ENCODE measurements at places on chromosomes 11 and 22.

- peak; percentile 94 for DNase-seq
Measured at GRCh38 chr11:128593281-128593680, 5.9 kb upstream of the ETS1 start.

- peak; percentile 74 for DNase-seq
Measured at GRCh38 chr11:63837027-63837688, 1.8 kb upstream of the MARK2 start.

DNA sequence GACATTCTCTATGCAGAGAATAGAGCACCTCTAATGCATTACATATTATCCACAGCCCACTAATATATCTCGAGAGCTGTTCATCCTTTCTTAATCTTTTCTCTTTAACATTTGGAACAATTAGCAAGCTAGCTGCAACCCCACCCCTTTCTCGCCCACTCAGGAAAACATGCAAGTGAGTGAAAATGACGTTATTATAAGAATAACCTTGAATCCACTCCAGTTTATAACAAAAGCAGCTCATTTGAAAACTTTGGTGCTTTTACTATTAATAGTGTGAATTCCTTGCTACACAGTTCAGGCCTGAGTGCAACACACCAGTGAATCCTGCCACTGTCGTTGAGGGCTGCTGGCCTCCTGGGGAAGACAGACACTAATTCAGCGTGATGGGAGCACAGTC lies 63.3 kb upstream of the BMAL1 start:
- DNase-seq = no peak

DNA sequence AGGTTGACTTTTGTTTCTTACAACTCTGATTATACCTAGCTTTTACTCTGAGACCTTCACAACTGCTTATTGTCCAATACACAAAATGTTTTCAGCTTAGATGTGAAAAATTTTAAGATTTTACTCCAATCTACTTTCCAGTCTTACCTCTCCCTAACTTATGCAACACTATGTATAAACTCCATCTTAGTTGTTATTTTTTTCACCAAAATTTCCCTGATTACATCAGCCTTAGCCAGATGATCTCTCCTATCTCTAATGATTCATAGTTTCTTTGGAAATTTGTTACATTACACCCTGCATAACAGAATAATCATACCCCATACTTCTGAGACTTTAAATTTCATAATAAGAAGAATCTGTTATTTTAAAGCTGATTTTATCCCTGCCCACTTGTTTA lies 621.0 kb upstream of the ANO3 start:
- no peak for DNase-seq

DNA sequence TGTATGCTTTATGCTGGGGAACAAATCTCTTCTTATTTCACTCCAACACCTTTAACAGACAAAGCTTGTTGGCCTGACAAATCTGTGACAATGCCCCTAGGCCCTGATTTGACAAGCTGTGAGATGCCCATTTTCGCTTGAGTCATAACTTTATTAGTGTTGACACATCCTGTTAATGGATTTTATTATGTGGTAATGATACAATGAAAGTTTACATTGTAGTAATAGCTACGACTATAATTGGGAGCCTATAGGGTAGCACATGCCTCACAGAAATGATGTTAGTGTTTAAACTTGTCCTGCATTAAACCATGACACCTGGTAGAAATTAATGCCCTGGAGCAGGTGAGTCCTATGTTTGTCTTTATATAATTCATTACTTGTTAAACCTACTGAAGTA lies 3.3 kb upstream of the MMP10 start:
- DNase-seq = no peak

- no peak for DNase-seq
Measured at GRCh38 chr11:92357344-92357743, 132.7 kb downstream of the FAT3 start.

DNA sequence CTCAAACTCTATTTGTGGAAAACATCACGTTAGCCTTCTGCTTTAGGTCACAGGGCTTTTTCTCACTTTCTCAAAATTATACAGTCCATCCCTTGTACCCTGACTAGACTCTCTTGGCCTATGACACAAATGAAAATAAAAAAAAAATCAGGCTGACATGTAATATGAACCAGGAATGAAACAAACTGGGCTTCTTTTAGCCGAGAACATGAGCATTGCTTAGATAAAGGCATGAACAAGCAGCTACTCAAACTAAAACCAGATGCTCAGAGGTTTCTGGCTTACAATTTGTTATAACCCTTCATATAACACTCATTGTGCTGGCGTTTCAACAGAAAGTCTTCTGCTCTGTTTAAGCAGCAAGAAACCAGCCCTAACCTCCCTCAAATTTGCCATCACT lies 265.5 kb upstream of the NARS2 start:
- DNase-seq = peak; percentile 74

- peak; percentile 45 for DNase-seq
Measured at GRCh38 chr22:43587574-43587973, 175.8 kb downstream of the MPPED1 start.

- DNase-seq = peak; percentile 97
Measured at GRCh38 chr11:122140500-122140899, 24.5 kb upstream of the BLID start.

- DNase-seq = no peak
Measured at GRCh38 chr11:65654375-65655349, 8.1 kb downstream of the RELA start.

- no peak for DNase-seq
Measured at GRCh38 chr11:33021501-33021900, 5.8 kb downstream of the DEPDC7 start.

GRCh38 chr11:6357222-6357621 lies 33.1 kb upstream of the SMPD1 start:
- DNase-seq = peak; percentile 71

DNA sequence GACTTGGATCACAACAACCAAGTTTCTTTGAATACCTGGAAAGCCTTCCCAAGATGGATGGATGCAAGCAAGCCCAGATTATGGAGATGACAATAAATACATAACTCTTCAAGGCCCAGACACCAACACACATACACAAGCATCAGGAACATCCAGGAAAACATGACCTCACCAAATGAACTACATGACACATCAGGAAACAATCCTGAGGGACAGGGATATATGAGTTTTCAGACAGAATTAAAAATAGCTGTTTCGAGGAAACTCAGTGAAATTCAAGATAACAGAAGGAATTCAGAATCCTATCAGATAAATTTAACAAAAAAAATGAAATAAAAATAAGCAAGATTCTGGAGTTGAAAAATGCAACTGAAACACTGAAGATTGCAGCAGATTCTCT lies 659.4 kb downstream of the METTL15 start:
- DNase-seq = peak; percentile 83

DNA sequence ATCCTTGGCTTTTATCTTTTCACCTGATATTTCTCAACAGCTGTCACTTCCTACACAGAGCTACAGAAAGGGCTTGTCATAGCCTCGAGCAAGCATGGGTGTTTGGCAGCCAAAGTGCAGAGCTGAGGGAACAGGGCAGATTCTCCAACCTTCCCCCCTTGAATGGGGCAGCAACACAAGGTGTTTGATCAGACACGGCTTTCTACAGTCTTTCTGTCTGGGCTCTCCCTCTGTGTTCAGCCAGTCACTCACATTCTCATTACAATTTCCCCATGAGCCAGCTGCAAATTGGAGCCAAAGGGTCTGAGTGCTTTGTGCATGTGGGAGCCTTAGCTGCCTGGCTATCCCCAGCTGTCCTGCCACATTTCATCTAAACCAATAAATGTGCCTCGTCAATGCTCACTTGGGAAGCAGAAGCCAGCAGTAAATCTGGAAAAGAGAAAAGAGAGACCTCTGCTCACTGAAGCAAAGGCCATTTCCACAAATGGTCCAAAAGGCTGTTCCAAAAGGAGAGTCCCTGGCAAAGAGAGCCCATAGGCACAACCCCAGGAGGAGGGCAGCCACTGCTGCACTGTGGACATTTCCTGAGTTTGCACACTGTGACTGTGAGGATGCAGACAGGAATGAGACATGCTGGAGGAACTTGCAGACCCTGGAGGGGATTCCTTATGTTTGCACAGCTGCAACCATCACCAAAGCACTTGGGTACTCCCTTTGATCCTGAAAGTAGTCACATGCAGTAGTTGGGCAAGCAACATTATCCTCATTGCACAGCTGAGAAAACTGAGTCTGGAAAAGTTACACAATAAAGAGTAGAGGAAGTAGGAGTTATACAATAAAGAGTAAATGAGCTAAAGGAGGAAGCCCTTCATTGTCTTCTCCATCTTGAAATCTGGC lies 186.8 kb downstream of the FAM181B start:
- DNase-seq = no peak

GRCh38 chr11:61715867-61716266 lies 35.7 kb downstream of the DAGLA start:
- no peak for DNase-seq

DNA sequence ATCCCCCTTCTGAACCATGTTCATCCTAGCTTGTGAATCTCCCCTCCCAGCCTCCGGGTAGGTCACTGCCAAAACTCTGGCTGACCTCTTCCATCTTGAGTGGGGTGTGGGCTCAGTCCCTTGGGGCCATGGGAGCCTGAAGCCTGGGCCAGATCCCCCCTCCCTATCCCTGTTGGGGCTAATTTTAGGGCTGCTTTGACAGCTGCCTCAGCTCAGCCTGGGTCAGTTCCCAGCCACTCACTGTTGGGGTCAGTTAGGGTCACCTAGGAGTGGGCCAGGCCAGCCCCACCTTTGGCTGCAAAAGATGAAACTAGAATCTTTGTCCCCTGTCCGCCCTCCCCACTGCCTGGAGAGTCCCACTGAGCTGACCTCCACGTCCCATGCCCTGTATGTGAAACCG lies 29.8 kb upstream of the P2RY2 start:
- no peak for DNase-seq

DNA sequence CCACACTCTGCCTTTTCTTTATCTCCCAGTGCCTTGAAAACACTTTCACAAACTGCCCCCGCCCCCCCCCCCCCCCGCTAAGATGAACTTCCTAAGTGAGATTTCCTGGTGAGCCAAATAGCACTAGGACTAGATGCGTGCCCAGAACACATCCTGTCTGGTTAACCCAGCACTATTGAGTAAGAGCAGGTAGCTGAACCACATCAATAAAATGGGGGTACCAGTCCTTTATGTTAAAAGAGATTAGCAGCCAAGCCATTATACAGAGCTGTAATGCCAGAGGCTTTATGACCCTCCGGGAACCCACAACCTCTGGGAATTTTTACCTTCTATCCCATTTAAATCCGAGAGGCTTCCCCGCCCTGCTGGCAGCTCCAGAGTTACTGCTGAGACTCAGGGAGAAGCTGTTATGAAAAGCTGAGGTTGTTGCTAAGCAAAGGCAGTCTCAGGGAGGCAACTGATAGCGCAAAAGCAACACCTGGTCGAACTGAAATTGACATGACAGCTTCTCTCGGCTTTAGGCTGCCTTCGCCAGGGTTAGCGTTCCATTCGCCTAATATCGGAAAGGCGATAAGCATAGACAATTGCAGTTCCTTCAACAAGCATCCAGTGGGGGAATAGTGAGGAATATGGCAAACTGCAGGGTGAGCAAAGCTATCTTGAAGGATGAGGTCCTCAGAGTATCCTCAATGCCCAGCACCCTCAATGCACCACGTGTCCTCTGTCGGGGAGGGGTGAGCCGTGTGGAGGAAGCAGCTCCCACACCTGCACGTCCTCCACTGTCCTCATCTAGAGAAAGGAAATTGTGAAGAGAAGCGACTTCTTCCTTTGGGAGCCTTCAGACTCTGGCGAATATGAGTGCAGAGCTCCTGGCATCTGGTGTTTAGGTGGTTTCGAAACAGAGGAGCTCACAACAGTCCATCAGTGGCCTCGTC lies 977.0 kb downstream of the NTM start:
- no peak for DNase-seq

GRCh38 chr11:64247729-64248531 lies 1.2 kb upstream of the PPP1R14B start:
- DNase-seq = no peak

DNA sequence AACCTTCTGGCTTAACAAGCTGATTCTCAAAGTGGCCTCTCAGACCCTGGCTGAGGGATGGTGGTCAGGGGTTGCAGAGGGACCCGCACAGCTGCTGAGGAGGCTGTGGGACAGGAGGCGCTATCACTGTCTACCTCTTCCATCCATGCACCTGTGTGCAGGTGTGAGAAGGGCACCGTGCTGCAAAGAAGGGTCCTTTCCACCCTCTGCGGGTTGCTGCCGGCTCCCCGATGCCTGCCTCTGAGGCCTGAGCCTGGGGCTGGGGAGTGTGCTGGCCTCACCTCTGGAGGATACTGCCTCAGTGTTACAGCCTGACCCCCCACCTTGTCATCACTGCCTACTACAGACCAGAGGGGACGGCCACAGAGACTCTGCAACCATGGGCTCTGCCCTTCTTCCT lies 66.1 kb upstream of the B3GAT1 start:
- no peak for DNase-seq

GRCh38 chr22:43747877-43748276 lies 64.2 kb downstream of the EFCAB6 start:
- no peak for DNase-seq

Data from fibroblast of skin of scalp (primary cell).